ENCODE measurements at places on chromosomes 5 and 9. TPM values are rescaled to one million over a fixed set of nuclear protein-coding genes. Genes with fewer than 3 reads are reported as not detected.

DNA sequence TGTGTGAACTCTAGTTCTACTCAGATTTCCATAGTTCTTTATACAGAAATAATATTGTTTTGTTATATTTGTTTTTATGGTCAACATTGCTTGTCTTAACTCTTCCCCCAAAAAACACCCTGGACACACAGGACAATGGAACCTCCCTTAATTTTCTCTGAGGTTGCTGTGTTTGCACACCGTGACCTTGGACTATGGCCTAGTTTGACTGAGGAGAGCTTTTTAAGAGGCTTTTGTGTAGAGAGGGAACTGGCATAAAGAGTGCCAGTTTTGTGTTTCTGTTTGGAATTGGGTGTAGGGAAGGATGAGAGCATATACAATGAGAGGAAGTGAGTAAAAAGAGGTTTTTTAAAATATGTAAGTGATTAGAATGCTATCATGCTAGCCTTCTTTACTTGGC is 101.1 kb upstream of the MEF2C start:
- DNase-seq, result no peak

GRCh38 chr5:159469496-159470372 is 139.4 kb upstream of the IL12B start:
- no peak for DNase-seq

- no peak for DNase-seq
Measured at GRCh38 chr9:94270009-94270408, 10.9 kb downstream of the ZNF169 start.

DNA sequence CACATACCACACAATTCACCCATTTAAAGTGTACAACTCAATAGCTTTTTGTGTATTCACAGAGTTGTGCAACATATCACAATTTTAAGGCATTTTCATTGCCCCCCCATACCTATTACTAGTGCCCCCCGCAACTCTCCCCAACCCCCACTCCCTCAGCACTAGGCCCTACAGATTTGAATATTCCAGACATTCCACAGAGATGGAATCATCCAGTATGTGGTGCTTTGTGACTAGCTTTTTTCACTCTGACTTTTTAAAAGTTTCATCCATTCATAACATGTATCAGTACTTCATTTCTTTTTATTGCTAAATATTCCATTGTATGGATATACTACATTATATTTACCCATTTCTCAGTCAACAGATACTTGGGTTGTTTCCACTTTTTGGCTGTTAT is 102.9 kb upstream of the LRRTM2 start:
- no peak for DNase-seq

Gene SPATA31D3
- not detected for total RNA-seq

All from stomach (tissue), 19 donors.